WERI-Rb-1 (cell line): ENCODE measurements at places on chromosomes 6 and 20.

DNA sequence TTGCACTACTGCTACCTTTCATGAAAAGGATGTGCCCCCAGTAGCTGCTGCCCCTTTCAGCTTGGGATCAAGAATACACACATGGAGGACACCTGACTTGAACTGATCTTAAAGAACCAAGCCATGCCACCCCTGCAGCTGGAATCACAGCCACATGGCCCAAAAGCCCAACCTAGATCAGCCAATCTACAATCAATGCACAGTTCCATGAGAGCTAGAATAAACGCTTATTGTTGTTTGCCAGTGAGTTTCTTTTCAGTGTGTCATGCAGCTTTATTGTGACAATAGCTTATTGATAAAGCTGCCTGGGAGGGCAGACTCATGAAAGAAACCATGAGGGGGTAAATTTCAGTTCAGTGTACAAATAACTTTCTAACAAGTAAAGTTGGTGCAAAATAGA lies 397.7 kb downstream of the PTPRT start:
- DNase-seq, result no peak

- no peak for DNase-seq
These were observed 3.4 kb upstream of the EEF1E1 start for GRCh38 chr6:8105791-8106190.

- DNase-seq, result no peak
These were observed 1.1 kb upstream of the SIM1 start for GRCh38 chr6:100465701-100466409.

- no peak for DNase-seq
These were observed 180.6 kb upstream of the CCN2 start for GRCh38 chr6:132131758-132132157.
